ENCODE measurements at places on chromosomes 4 and X.

GRCh38 chr4:74230902-74231499 lies 73.1 kb downstream of the MTHFD2L start:
- no peak for DNase-seq

- DNase-seq = no peak
Measured at GRCh38 chrX:106391284-106391911, 220.4 kb upstream of the RADX start.

DNA sequence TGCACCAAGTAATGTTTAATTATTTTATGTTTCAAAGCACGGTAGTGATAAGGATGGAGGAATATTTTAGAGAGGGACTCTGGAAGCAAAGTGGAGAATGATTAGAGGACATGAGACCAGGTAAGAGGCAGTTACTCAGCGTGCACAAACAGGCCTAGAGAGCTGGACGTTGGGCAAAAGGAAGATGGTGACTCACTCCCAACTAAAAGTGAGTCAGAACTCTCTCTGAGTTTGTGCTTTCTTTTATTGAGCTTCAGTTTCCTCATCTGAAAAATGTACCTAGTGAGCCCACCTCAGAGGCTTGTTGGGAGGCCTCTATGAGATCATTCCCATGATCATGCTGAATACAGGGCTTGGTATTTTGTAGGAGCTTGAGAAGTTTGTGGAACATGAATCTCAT lies 1.6 kb upstream of the ZC4H2 start:
- DNase-seq = no peak

DNA sequence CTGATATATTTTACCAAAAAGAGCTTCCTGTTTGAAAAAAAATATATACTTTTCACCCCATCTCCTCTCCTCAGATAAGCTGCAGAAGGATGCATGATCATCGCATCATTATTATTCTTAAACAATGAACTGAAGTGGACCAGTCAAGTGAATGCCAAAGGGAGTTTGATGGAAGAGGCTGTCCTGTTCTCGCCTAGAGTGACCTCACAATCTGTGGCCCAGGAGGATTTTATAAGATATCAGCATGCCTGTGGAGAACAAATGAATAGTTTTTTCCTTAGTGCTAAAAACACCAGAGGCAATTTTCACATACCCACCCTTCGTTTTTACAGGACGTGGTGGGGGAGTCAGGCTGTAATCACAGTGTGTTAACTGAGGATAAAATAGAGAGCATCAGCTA lies 112.7 kb downstream of the USP46 start:
- no peak for DNase-seq

DNA sequence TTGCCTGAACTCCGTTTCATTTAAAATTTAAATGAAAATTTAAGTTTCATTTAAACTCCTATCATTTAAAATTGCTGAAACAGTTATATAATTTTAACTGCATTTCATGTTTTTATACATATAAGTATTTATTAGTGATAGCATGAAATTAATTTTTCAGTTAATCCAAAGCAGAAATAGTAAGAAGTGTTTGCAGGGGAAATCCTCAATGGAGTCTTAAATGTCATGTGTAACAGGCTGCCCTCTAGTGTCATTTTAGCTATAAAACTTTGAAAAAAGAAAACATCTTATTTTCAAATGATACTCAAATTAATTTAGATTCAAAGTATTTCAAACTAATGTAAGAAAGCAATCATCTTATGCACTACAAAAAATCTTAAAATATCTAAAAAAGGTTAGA lies 27.2 kb downstream of the TAPT1 start:
- no peak for DNase-seq

- no peak for DNase-seq
Measured at GRCh38 chr4:31035761-31036160, 315.6 kb downstream of the PCDH7 start.

GRCh38 chr4:154720123-154720522 lies 23.7 kb upstream of the LRAT start:
- DNase-seq = no peak

DNA sequence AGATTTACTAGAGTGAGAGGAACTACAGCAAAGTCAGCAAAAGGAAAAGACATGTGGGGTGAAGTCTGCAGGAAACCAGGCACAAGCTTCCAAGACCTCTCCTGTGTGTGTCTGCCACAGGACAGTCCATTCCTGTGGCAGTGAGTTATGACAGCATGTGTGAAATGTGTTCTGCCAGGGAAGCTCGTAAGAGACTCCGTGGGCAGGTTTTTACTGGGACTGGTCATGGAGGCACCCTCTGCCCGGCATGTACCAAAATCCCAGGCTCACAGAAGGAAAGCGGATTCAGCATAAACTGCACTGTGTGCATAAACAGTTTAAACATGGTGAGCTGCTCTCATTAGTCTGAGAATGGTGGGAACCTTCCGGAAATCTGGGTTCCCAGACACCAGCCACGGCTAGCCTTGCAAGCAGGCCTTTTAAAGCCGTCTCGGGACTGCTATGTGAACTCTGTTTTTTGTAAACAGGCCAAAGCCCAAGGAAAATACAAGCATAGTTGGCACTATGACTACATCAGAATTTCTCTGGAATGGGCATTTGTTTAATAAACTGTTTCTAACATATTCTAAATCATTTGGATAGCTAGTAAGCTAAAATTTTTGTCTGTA lies 288.5 kb downstream of the TENM3 start:
- DNase-seq = no peak

- DNase-seq = no peak
Measured at GRCh38 chr4:70508801-70509200, 9.6 kb upstream of the AMTN start.

GRCh38 chr4:128725405-128726055 lies 84.0 kb upstream of the JADE1 start:
- DNase-seq = no peak

DNA sequence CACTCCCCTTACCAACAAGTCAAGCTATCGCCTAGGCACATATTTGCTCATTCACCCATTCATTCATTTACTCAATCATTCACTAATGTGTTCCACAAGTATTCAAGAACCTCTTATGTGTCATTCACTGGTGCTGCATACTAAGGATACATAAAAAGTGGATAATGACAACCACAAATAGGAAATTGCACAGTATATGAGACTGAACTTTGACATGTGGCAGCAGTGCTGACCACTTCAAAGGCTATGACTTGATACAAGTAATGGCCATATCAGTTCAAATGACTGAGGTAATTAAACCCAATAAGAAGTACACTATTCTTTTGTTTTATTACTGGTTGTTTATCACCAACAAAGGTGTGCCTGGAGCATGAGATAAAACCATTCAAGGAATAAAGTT lies 282.5 kb downstream of the KLHL13 start:
- DNase-seq = no peak

DNA sequence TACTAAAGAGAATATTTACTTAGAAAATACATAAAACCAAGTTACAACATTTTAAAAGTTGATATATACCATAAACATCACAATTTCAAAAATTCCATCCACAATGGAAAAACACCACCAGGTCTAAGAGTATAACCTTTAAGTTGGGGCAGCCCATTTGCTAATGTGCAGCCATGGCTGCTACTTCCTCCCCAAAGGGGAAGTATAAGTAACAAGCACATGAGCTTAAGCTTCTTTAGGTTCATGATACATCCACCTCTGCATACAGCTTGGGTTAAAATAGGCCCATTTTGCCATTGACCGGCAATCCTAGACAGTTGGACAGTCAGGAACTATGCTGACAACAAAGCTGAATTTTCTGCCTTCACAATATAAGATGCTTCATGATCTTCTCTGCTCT lies 16.6 kb upstream of the GASK1B start:
- DNase-seq = no peak

DNA sequence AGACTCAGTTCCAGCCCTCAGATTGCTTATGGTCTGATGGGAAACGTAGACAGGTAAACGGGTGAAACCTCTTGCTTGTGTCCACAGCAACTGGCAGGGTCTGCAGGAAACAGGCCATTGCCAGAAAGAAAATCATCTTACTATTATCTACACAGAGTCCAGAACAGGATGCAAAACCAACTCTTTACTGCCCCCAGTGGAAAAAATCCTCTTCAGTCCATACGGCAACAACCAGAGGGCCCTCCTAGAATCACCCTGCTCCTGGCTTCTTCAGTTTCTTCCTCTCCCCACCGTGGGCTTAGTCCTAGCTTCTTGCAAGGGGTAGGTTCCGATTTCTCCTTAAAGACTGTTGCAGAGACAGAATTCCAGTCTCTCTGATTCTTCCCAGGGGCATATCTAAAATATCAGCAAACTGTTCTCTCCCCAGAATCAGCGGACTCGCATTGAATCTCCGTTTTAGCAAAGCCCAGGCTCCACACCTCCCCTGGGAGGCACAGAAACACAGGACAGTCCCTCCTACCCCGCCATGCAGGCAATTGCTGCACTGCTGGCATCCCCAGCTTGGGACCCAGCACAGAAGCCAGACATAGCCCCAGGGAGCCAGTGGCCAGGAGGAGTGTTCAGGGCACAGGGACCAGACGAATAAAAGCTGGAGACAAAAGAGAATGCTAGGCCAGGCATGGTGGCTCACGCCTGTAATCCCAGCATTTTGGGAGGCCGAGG lies 41.0 kb upstream of the SH3RF1 start:
- no peak for DNase-seq

DNA sequence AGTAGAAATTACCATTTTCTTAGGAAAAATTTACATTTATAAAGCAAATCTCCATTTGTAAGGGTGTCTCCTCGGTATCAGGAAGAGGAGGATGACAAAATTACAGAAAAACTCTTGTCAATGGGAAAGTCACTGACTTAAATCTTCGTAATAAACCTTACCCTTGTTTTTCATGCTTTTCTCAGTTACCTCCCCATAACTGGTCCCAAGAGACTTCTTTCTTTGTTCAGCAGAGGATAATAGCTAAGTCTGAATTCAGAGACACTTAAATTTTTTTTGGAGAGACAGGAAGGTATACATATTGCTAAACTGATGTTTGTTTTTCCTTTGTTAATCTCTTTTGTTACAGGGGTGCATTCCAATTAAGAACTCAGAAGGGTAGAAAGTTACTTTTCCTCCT lies 125.5 kb upstream of the JADE1 start:
- no peak for DNase-seq

DNA sequence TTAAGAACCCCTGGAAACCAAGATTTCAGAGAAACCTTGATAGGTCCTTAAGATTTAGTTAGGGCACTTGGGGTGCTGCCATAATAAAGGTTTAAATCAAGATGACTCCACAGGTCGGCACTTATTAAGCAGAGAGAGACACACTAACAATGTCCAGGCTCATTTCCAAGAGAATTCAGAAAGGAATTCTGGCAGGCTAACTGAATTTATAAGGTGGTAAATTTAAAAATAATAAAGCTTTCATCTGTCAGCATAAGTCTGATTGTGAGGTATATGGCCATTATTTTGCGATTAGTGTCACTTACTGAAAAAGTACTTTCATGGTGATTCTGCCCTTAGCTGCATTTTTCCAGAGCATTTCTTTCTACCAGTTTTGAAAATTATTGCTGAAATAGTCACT lies 472.7 kb downstream of the ARAP2 start:
- DNase-seq = no peak

DNA sequence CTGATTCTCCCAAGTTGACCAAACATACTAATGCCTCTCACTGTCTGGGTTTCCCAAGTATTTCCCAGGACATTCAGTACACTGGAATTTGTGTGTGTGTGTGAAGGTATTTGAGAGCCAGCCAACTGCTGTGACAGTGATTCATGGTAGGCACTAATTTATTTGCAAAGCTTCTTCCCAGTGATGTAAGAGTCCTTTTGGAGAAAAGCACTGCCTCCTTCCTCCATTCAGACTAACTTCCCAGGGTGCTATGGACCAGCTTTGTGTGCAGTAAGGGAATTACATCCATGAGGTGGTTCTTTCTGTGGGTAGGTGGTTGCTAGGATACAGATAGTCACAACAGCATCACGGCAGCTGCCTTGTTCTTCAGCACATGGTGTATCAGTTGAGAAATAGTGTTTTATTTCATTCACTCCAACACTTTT lies 8.7 kb downstream of the EGF start:
- no peak for DNase-seq

DNA sequence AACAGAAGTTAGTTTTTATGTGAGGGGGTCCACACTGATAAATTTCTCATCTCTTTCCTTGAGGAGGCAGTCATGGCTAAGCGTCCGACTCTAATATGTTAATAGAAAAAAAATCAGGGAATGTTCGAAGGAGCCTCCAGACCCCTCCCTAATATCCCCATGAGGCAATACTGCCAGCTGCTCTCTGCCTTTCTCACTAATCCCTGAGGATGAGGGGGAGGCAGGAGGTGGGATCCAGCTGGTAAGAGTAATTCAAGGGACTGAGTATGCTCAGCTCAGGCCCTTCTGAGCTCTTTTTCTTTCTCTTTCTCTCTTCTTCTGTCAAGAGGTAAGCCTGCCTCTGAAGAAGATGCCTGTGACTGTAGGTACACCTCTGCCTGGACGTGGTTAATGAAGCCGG lies 51.7 kb downstream of the PIR start:
- DNase-seq = no peak

GRCh38 chr4:79575709-79576428 lies 167.8 kb upstream of the GK2 start:
- DNase-seq = no peak

DNA sequence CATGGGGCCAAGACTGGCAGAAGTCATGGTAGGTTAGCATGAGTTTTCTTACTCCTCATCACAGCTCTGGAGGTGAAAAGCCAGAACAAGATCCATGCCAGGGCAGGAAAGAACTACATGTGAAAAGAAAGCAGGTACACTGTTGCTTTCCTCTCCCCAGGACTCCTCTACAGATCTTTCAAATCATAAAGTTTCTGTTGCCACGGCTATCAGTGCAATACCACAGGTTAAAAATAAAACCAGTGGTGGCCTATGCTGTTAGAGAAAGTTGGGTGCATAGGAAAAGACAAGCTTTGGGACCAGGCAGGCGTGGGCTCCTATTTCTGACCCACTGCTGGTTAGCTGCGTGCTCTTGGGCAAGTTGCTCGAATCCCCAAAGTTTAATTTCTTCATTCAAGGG lies 81.4 kb downstream of the SH3RF1 start:
- DNase-seq = no peak

GRCh38 chr4:92060333-92060732 lies 243.4 kb upstream of the GRID2 start:
- no peak for DNase-seq

- no peak for DNase-seq
Measured at GRCh38 chr4:127759893-127760292, 22.2 kb upstream of the HSPA4L start.

DNA sequence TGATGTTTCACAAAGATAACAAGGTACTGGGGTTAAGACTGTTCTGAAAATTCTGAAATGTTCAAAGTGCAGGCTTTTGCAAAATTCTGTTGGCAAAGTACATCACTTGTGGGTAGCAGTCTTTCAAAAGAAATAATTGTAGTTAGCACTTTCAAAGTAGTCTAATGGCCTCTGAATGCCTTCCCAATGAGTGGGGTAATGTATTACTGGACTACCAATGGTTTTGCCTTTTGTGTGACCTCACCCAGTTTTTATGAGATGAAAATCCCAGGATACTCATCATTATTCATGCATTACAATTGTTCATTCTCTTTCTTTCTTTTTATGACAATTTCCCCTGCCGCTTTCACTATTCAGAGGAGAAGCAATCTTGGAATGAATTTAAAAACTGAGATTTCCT lies 686.1 kb downstream of the GLUD2 start:
- no peak for DNase-seq

DNA sequence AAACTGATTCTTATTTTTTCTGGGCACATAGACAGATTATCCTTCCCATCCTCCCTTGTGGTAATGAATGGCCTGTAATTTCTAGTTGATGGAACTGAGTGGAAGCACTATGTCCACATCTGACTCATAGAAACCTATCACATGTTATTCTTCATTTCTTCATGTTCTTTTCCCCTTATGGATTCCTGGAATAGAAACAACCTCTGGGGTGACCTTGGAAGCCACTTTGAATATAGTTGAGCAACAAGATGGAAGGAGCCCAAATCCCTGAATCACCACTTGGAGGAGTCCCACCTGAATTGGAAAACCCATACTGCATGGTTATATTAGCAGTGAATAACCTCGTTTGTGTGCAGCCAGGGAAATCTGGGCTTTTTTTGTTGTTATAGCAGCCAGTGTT lies 137.8 kb downstream of the MID1IP1 start:
- DNase-seq = no peak
